Frontal cortex (tissue), 4 donors: ENCODE measurements at places on chromosomes 6 and 20.

- DNase-seq: no peak
Measured at GRCh38 chr6:25270559-25270958, 8.6 kb upstream of the CARMIL1 start.

DNA sequence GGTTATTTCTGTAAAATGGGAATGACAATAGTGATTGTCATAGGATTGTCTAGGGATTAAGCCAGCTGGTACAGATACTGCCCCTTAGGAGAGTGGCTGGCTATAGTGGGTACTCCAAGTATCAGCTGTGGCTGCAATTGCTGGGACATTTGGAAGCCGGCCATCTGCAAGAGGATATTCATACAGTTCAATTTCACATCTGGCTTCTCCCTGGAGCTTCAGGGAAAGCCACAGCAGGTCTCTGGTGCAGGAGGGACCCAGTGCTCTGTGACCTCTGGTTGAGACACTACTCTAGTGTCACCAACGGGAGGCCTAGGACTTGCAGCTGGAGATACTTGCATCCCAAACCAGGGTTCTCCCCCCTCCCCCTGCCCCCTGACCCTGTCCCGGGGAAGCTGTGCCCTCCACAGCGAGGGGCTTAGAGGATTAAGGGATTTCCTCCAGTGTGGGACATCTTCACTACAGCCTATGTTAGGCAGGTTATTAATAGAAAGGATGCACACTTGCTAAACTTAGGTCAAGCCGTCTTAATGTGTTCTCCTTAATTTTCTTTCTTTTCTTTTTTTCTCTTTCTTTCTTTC is 2.7 kb downstream of the SLC2A10 start:
- no peak for DNase-seq

GRCh38 chr6:111938710-111939109 is 65.5 kb upstream of the FYN start:
- no peak for DNase-seq

GRCh38 chr6:65964261-65964660 is 257.2 kb upstream of the EYS start:
- DNase-seq: no peak

DNA sequence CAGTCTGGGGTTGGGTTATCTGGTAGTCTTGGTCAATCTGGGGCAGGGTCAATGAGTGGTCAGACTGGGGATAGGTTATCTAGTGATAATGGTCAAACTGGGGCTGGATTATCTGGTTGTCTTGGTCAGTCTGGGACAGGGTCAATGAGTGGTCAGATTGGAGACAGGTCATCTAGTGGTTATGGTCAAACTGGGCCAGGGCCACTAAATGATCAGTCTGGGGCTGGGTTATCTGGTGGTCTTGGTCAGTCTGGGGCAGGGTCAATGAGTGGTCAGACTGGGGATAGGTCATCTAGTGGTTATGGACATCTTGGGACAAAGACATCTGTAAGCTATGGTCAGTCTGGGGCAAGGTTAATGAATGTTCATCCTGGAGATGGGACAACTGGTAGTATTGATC is 28.5 kb upstream of the BPIFA2 start:
- no peak for DNase-seq

- DNase-seq: no peak
Measured at GRCh38 chr20:63893999-63894357, 948 bp upstream of the DNAJC5 start.

DNA sequence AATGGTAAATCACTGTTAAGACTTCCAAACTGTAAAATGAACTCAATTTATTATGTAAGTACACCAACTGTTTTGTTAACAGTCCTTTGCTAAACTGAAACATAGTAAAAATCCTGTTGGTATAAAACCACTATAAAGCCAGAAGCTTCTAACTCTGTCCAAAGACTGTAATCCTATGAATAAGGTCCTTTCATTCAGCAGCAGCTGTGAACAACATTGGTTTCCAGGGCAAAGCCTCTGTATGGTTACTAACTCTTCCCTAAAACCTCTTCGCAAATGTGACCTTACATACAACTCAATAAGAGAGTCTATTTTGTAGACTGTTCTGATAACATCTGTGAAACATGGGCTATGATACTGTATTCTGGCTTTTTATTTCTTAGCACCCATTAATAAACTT is 40.1 kb downstream of the NUP153 start:
- no peak for DNase-seq

DNA sequence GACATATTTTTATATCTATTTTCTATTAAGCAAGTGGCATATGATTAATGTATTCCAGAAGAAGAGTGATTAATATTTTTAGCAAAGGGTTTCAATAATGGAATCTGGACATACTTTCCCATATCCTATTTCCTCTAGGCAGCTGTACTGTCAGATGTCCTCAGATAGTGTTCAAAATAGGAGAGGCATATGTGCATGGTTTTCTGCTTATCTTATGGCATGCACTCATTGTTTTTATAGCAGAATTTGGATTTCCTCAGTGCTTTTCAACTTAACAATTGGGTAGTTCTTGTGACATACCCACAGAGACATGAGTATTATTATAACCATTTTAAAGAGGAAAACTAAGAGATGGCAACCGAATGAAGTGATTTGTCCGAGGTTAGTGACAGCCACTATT is 12.6 kb upstream of the SLC17A5 start:
- DNase-seq: no peak

DNA sequence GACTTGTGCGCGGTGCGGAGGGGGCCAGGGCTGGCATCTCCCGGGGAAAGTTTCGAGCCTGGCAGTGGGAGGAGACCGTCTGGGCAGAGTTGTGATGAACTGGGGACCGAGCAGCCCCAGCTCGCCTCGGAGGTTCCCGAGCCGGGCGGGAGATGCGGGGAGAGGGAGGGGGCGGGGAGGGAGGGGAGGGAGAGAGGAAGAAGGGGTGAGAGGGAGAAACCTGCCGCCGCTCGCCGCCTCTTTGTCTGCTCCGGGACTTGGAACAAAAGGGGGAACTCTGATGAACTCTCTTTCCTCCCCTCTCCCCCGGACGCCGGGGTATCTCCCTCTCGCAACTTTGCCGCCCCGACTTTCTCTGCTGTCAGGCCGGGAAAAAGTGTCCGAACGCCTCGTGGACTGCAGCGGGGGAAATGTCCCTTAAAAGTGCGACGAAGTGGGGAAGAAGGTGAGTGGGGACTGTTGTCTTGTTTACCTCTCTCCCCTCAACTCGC is 72.7 kb downstream of the SOX4 start:
- no peak for DNase-seq

- no peak for DNase-seq
Measured at GRCh38 chr6:161834426-161834825, 560.6 kb upstream of the AGPAT4 start.

DNA sequence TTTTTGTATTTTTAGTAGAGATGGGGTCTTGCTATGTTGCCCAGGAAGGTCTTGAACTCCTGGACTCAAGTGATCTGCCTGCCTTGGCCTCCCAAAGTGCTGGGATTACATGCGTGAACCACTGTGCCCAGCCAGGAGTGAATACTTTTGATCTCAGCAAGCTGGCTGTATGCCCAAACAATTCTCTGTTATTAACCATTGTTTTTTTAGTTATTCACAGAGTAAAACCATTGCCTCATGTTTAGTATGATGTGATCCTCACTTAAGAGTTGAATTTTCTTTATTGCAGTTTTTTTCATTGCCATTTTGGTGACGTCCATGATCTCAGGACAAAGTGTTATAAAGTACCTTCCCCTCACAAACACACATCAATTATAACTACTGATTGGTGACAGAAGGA is 14.8 kb downstream of the C6orf141 start:
- DNase-seq: no peak

- DNase-seq: no peak
Measured at GRCh38 chr6:14174226-14174625, 56.7 kb downstream of the CD83 start.

DNA sequence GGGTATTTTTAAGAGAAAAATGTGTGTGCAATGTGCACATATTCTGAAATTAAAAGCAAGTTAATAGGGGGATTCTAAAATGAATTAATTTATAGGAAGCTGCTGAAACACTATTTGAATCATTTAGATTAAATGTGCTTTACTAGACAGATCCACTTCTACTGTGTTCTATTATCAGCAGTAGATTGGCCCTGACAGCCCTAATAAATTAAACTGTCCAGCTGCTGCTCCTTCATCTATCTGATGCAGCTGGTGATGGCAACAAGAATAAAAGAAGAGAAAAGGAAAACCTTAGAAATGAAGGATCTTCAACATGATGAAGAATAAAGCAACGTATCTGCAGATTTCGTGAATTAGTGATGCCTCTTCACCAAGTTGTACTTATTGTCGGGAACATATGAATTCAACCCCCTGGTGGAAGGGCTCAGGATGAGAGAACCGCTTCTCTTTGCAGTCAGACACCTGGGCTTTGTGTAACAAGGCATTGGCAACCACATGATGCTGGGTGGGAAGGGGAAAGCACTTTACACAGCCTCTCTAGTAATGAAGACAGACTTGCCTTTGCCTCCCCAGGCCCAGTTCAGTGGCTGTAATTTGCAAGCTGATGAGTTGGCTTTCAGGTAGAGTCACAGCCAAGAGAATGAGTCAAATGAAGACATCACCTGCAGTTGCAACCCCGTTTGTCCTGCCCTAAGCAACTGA is 94.4 kb downstream of the LAMP5 start:
- DNase-seq: no peak

DNA sequence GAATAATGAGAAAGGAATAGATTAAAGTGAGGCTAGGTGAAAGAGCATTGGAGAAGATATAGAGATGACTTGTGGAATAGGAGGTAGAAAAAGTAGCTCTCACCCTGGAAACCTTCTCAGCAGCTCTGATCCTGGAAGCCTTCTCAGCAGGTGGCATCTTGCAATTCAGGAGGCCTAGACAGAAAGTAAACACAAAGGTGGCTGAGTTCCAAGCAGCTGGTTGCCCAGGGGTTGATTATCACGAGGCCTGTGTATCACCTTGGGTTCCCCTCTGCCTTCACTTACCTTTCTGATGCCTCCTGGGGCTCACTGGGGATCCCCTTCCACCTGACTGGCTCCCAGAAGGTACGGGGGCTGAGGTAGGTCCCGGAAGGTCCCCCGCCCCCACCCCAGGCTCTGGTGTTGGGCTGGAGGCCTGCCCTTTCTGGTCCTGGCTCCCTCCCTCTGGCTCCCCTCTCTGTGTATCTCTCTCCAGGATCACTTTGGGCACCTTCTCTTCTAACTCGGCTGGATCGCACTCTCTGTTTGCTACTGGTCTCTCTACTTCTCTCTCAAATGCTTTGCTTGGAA is 9.7 kb downstream of the MDC1 start:
- no peak for DNase-seq

DNA sequence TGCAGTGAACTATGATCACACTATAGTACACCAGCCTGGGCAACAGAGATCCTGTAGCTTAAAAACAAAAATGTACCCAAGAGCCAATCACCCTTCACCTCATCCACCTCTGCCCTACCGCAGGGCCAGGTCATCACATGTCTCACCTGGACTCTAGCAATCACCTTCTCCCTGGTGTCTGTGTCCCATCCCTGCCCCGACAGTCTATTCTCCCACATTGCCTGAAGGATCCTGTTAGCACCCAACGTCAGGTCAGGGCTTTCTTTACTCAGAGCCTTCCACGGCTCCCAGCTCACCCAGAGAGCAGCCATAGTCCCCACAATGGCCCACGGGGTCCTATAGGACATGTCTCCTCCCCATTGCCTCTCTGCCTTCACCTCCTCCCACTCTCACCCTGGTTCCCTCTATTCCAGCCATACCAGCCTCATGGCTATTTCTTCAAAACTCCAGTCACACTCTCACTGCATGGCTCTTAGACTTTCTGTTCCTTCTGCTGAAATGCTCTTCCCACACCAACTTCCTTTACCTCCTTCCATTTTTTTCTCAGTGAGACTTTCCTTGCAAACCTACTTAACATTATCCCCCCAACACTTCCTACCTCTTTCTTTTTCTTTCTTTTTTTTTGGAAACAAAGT is 22.5 kb upstream of the ARFGEF2 start:
- no peak for DNase-seq

DNA sequence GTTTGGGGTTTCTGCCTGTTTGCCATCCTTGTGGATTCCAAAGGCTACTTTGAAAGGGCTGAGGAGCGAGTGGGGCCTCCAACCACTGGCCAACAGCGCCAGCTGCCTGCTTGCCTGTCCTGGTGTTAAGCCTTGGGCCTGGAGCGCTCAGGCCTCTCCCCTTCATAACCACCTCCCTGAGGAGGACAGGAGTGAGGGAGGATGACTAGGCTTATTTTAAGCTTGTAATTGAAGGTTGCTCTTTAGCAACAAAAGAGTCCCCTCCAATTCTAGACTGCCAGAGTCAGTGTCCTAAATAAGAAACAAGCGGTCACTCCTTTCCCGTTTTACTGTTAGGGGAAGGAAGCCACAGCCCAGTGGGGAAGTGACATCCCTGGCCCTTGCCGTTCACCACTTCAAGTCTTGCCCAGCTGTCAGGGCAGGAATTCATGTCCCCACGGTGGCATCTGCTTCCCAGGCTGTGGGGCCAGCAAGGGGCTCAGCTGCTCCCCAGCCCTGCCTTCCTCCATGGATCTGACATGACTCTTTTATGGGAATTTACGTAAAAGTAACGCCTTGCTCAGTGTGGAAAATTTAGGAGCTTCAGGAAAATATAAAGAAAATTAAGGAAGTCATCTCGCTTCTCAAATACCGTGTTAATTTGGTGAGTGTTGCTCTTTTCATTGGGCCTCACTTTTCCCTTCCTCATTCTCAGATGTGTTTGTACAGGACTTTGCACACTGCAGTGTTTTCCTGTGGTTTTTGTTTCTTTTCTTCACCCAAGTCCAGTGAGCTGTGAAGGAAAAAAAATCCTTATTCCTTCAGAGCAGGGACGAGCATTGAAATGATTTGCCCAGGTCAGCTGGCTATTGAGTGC is 57.8 kb downstream of the SSR1 start:
- no peak for DNase-seq

DNA sequence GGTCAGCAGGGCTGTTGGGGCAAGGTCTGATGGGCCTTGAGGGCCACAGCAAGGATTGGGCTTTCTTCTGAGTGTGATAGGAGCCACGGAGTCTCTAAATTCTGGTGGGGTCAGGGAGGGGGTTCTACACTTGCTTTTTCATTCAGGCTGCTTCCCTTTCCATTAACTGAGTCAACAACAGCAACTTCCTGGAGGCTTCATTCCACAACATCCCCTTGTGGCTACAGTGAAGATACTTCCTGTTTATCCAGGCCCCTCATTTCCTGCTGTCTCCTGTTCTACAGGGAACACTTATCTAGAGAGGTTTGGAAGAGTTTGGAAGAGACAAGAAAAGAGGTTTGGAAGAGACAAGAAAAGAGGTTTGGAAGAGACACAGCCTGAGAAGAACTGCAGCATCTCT is 144.8 kb upstream of the ENPP5 start:
- no peak for DNase-seq
